ENCODE measurements at places on chromosomes 4 and X. TPM values are rescaled to one million over a fixed set of nuclear protein-coding genes. Genes with fewer than 3 reads are reported as not detected.
A peak's percentile ranks its signal among the peaks of the same experiment; 100 is the strongest.

Gene CCNI
- total RNA-seq, result 162 TPM

DNA sequence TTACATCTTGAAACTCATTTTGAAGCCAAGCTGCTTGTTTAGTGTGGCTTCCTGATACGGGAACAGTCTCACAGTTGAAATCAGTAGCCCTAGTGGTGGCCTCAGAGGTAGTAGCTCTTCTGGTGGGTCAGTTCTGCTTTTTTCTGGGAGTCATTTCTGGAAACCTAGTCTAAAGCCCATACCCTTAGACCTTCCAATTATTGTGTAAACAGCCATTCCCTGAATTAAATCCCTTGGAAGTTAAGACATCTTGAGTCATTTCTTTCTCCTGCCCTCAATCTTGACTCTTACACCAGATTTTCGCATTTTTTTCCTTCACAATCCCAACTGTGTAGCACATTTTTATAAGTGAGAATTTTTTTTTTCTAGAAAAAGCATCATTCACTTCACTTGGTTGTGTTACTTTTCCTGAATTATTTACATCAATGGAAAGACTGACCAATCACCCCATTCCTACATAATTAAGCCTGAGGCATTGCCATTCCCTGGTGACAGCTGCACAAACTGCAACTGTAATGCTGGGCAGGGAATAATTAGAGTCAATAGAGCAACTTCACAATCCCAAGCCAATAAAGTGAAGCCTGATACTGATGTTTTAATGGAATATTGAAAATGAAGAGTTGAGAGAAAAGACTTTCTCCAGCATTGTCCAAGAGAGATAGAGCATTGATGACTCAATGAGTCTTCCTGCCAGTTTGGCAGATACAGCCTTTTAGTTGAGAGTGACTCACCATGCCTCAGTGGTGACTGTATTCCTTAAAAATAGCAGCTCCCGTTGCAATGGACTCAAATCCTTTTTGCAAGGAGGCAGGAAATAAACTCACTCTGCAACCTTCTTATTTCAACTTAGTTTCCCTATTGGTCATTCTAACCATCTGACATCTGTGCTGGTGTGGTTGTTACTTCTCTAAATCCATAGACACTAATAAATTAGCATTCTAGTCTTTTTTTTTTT, 13.0 kb upstream of the SEPSECS start:
- peak; percentile 80 for DNase-seq

GRCh38 chr4:174449152-174449551, 73.1 kb downstream of the HPGD start:
- no peak for DNase-seq

GRCh38 chrX:50920132-50920531, 9.6 kb downstream of the BMP15 start:
- DNase-seq, result no peak

Gene BGN
- 34.2 TPM for total RNA-seq

GRCh38 chrX:115679460-115679859, 118.5 kb downstream of the PLS3 start:
- DNase-seq, result no peak

GRCh38 chr4:10006231-10006600, 15.1 kb downstream of the SLC2A9 start:
- DNase-seq, result no peak

DNA sequence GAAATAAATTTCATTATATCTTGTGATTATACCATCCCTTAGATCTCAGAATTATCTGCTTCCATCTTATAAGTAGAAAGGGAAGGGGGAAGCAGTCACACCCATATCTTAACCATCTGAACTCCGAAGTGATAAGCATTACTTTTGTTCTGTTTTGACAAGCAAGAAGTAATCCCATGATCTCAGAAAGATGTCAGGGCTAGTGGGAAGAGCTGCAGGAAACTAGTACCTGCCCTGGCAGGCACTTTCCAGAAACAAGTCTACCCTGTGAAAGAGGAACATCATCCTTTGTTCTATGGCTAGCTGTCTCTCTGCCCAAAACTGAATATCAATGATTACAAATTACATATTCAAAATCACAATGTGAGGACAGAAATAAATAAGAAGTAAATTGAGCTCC, 244.4 kb downstream of the SPOCK3 start:
- no peak for DNase-seq

DNA sequence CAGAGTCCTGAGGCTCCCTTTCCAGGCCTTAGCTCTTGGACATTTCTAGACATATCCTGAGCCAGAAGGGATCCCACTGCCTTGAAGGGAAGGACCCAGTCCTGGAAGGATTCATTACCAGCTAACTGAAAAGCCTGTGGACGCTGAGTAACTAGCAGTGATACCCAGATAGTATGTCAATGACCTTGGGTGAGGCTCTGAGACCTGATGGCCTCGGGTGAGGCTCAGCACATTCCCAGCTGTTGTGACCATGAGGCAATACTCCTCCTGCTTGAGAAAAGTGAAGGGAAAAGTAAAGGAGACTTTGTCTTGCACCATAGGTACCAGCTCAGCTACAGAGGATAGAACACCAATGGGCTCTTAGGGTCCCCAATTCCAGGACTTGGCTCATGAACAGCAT, 268.1 kb downstream of the DKK2 start:
- no peak for DNase-seq

Gene MAGEA11
- not detected for total RNA-seq

DNA sequence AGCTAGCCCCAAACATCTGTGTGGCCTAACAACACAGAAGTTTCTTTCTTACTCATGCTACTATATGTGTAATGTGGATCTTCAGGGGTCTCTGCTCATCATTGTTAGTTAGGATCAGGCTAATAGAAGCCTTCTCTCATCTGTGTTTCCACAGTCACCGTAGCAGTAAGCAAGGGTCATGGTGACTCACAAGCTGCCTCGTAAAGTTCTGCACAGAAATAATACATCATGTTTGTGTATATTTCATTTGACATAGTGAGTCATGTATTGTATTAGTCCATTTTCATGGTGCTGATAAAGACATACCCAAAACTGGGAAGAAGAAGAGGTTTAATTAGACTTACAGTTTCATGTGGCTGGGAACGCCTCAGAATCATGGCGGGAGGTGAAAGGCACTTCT, 38.7 kb downstream of the SLC4A4 start:
- no peak for DNase-seq

Gene CXCL5
- total RNA-seq, result not detected

- DNase-seq, result no peak
Measured at GRCh38 chrX:83512111-83512510, 4.0 kb downstream of the POU3F4 start.

Gene OTUD6A
- not detected for total RNA-seq

DNA sequence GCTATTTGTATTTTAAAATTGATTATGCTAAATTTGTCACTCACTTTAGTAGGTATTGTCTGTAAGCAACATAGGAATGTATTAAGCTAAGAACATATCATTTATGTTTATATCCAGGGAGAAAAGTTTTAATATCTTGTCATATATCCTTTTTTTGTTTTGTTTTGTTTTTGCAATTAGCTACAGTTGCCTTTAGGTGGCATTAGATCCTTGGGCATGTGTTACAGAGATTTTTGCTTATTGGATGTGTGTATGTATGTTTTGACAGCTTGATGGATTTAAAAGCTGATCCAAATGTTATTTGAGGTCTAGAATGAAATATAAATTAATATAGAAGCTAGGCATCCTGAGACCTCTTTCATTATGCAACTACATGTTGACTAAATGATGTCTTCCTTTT, 36.1 kb upstream of the OTUD4 start:
- no peak for DNase-seq

Gene ACTRT1
- total RNA-seq, result not detected

- no peak for DNase-seq
Measured at GRCh38 chr4:148845609-148846008, 403.4 kb upstream of the NR3C2 start.

- no peak for DNase-seq
Measured at GRCh38 chr4:122617597-122618593, 3.0 kb downstream of the IL21 start.

GRCh38 chrX:39772057-39772832, 325.5 kb downstream of the BCOR start:
- no peak for DNase-seq

DNA sequence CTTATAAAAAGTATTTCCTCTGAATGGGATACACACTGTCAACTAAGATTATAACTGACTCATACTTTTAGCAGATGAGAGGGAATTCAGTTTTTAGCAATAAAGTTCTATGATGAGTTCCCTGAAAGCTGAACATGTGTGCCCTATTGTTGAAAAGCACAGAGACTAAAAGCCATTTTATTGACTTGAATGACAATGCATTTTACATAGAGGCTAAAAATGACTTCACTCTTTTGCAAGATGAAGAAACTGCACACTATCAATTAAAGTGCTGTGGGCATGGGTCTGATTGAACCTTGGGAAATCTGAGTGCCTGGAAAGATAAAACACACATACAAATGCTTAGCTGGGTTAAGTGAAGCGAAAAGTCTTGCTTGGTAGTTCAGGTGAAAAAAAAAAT, 633.4 kb downstream of the PDHA2 start:
- DNase-seq, result no peak

- no peak for DNase-seq
Measured at GRCh38 chr4:109334129-109335105, 32.0 kb upstream of the COL25A1 start.

GRCh38 chrX:103913356-103914020, 48.9 kb upstream of the TMSB15B start:
- no peak for DNase-seq

- peak; percentile 32 for DNase-seq
Measured at GRCh38 chr4:40831146-40831907, 81.6 kb downstream of the NSUN7 start.

GRCh38 chr4:30719454-30720020, 632 bp upstream of the PCDH7 start:
- peak; percentile 91 for DNase-seq

GRCh38 chrX:24037729-24038128, 10.7 kb upstream of the KLHL15 start:
- no peak for DNase-seq

Gene FAM9B
- total RNA-seq, result not detected

DNA sequence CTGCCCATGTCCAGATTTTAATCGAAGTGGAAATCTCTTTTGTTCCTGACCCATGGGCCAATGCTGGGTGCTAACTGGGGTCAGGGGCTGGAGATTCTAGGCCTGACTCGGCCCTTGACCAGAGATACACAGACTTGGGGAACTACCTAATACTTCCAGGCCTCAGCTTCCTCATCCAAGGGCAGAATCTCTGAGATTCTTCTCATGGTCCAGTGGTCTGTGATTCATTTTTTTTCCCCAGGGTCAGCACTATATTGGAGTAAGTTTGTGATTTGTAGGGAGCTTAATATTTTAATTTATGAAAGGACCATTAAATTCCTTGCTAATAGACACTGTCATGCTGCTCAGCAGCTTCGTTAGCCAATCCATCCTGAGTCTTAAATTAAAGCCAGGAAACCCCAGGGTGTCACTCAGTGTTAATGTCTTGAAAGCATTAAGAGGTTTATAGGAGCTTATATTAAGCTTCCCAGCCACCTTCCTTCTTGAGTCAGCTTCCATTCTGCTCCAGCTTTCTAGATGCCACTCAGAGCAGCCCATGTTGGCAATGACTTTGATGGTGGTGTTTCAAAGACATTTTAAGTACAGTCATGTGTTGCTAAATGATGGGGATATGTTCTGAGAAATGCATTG, 27.0 kb upstream of the PROM1 start:
- no peak for DNase-seq

DNA sequence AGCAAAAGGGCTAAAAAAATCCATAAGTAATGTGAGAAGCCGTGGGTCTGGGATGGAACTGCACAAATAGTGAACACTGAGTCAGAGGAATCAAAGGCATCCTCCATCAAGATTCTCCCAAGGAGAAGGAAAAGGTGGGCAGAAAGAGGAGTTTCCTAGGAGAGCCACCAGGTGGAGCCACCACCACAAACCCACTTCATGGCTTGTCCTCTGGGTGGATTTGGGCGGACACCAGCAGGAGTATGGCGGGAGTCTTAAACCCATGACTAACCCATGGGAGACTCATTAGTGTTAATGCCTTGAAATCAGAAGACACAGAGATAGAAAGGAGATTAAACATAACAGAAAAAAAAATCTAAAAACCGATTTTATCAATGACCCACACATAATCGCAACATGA, 147.7 kb downstream of the SH3KBP1 start:
- DNase-seq, result no peak

Gene CC2D2A
- total RNA-seq, result 2.3 TPM

DNA sequence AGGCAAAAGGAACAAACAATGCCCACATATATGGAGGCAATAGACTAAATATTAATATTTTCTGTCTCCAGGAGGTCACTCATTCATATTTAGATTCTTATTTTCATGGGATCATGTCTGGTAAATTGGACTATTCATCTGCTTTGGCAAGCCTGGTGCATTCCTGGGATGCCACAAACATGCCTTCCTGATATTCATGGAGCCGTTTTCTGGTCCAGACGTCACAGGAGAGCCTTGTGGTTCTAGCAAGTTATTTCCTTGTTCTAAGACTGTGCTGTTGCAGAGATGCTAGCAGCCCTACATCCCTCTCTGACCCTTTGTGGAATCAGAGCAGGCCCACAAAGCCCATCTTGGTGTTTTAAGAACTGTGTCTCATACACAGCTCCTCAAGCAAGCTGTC, 16.1 kb upstream of the EXOSC9 start:
- DNase-seq, result no peak

Gene ADH7
- 0.83 TPM for total RNA-seq

DNA sequence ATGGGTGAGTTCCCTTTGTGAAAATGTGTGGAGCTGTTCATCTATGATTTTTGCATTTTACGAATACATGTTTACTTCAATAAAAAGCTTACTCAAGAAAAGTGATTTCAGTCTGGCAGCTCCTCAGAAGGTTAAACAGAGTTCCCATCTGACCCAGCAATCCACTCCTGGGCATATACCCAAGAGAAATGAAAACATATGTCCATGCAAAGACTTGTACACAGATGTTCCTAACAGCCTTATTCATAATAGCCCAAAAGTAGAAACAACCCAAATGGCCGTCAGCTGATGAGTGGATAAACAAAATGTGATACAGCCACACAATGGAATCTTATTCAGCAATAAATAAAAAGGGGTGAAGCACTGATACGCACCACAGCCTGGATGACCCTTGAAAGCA, 20.8 kb downstream of the CLCN4 start:
- DNase-seq, result no peak

Gene HTR2C
- not detected for total RNA-seq

Gene DKK2
- total RNA-seq, result 0.61 TPM

GRCh38 chr4:6463311-6464289, 8.8 kb downstream of the PPP2R2C start:
- DNase-seq, result peak; percentile 82

- DNase-seq, result no peak
Measured at GRCh38 chrX:45731448-45731847, 530.8 kb upstream of the DIPK2B start.

Gene TEX13D
- total RNA-seq, result not detected

DNA sequence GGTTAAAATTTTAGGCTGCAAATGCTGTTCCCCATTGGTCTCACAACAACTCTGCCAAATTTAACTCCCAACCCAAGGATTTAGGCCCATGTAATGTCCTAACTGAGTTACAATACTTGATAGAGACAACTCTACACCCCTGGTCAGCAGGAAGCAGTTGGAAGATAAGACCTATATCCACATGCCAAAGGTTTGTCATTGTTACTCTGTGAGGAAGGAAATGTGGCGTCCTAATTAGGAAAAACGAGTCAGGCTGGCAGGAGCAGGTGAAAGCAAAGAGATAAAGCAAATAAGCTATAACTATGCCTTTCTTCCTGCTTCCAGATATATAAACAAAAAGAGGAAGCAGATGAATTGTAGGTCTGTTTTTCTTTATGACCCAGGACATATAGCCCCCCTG, 69.1 kb downstream of the SPIN4 start:
- no peak for DNase-seq

All from lower leg skin (tissue), 4 donors.